Endodermal cell (in vitro differentiated cells): ENCODE measurements at places on chromosomes 1 and 21.

- DNase-seq: no peak
These were observed 209.7 kb upstream of the ST6GALNAC5 start for GRCh38 chr1:76657623-76658022.

DNA sequence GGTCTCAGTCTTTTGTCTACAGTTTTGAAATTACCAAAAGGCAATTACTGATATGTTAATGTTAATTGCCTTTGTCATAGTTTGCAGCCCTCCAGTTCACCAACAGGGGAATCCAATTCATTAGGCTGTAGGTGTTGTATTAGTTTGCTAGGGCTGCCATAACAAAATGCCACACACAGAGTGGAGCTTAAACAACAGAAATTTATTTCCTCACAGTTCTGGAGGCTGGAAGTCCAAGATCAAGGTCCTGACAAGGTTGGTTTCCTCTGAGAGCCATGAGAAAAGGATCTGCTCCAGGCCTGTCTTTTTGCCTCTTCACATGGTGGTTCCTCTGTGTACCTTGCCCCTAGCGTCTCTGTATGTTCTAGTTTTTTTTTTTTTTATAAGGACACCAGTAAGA lies 1.3 kb downstream of the RTCA start:
- no peak for DNase-seq

GRCh38 chr21:16330908-16331268 lies 601.1 kb downstream of the USP25 start:
- no peak for DNase-seq

GRCh38 chr21:40018871-40019475 lies 151.7 kb downstream of the PCP4 start:
- no peak for DNase-seq

- DNase-seq: no peak
These were observed 606.5 kb upstream of the CAMK1G start for GRCh38 chr1:208977012-208977411.

DNA sequence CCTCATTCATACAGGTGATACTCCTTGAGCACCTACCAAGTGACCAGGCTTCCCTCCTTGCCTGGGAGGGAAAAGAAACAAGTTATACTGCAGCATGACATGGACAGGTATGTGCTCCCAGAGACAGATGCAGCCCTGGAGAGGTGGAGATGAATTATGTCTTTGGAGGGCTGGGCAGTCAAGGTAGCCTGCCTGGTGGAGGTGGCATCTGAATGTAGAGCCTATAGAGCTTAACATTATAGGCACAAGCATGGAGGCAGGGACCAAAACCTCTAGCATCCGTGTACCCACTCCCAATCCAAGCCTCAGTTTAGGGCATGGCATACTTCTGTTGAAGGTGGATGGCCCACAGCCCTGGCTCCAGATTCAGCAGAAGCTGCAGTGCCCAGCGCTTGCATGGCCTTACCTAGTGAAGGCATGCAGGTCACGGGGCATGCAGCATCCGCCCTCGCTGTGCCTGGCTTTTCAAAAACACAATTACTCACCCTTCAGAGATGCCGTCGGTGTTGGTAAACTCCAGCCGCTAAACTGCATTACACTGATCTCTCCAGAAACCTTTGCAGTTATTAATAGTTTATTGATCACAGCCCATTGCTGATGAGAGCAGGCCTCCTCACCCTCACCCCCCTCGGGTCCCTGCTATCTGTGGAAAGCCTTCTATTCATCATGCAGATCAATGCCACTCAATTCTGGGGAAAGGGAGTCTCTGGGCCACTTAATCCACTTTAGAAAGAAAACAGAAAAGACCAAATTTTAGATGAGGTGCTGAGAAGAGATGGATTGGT lies 151.1 kb upstream of the KLHDC7A start:
- no peak for DNase-seq

GRCh38 chr1:36285443-36286101 lies 20.6 kb upstream of the SH3D21 start:
- DNase-seq: peak; percentile 73

GRCh38 chr1:187042538-187042937 lies 213.8 kb downstream of the PLA2G4A start:
- DNase-seq: no peak

DNA sequence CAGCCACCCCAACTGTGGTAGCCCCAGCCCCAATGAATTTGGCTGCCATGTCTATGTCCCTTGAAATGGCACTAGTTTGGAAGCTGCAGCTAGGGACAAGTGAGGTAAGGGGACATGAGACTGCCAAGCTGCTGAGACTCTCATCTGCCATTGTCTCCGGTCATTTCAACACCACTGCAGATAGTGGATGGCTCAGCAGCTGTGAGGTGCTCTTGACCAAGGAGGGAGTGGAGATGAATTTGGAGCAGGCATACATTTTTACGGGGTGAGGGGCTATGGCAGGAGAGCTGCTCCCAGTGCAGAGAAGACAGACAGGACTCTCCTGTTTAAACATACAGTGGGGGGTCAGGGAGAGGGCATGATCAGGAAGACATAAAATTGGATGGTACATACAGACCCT lies 315.5 kb upstream of the CAMK1G start:
- DNase-seq: peak; percentile 57

GRCh38 chr1:95057351-95057750 lies 15.4 kb downstream of the ALG14 start:
- DNase-seq: no peak

DNA sequence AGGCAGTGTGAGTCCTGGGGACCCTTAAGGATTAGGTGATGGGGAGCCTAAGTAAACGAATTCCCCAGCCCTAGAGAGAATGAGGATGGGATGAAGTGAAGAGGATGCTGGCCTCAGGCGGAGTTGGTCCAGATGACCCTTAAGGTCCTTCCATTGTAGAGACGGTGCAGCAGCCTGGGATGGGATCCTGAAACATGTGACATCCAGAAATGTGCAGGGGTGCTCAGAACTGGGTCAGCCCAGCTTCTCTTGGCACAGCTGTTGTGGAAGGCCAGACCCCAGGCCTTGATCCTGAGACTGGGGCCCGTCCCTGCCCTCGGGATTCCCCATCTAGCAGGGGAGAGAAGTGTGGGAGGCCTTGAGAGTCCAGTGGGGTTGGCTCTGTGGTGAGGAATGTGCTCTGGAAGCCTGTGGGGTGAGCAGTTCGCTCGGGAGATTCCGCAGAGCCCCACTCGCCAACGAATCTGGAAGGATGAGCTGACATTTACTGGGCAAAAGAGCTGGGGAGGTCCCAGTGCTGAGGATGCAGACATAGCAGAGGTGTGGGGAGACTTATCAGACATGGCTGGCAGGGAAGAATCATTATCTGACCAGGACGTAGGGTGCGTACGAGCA lies 28.1 kb downstream of the A3GALT2 start:
- DNase-seq: no peak

- DNase-seq: no peak
These were observed 758.5 kb upstream of the NEGR1 start for GRCh38 chr1:73040811-73041210.
